MV-4-11 (cell line): ENCODE measurements at places on chromosomes 1 and 21.

DNA sequence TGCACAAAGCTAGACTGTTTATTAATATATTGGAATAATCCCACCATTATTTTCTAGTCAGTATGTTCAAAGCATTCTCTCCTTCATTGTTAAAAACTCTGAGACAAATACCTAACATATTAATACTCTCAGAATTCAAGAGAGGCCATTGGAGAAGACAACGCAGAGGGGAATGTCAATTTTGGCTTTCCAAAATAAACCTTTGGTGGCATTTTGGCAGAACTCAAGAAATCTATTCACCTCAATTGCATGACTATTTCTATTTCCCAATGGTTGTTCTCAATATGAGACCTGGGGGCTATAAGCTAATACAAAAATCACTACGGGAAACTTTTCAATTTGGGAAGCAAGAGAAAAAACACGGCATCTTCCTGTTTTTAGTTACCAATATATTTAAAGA is 58.5 kb downstream of the RUSC1 start:
- DNase-seq, result no peak

GRCh38 chr1:147892216-147892615 is 10.4 kb upstream of the GJA8 start:
- DNase-seq, result peak; percentile 15

DNA sequence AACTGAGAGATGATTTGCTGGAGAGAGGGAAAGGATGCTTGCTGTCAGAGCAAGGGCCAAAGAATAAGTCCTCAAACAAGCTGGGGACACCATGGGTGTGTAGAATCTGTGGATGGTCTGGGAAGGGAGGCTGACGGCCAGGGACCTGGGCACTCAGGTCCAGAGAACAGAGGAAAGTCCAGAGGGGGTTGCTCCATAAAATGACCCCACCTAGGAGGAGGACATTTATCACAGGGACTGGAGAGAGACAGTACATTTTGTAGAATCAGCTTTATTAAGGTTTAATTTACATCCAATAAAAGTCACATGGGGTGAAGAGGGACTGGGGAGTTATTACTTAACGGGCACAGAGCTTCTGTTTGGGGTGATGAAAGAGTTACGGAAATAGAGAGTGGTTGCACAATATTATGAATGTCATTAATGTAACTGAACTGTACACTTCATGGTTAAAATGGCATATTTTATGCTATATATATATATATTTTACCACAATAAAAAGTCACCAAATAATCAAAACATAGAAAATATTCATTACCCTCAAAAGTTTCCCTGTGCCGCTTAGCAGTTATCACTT is 73.0 kb upstream of the ABCD3 start:
- DNase-seq, result peak; percentile 82

DNA sequence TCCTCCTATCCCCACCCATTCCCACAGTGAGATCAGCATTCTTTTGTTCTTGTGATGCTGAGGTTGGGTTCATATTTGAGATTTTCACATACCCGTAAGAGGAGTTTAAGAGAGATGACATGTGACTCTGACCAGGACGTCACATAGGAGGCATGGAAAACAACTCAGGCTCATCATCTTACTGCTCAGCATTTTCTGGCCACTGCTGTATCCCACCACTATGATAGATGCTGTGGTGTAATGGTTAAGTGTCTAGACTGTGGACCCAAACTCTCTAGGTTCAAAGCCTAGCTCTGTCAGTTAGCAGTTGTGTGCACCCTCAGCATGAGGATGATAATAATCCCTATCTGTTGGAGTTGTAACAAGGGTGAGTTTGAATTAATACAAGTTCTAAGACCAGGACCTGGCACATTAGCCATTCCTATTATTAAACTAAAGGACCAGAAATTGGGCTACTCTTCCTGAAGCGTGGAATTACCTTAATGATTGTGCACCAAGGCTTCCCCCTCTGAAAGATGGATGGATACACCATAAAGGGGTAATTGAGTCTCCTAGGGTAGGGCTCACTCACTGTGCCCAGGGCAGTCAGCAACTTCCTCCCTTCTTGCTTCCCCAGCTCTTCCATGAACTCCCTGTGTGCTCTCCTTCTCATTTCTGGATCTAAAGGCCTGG is 40.9 kb downstream of the LGR6 start:
- DNase-seq, result no peak

- DNase-seq, result no peak
These were observed 4.3 kb upstream of the MFAP2 start for GRCh38 chr1:16984717-16985116.

- DNase-seq, result peak; percentile 63
These were observed 141.0 kb upstream of the HP1BP3 start for GRCh38 chr1:20928146-20928545.

DNA sequence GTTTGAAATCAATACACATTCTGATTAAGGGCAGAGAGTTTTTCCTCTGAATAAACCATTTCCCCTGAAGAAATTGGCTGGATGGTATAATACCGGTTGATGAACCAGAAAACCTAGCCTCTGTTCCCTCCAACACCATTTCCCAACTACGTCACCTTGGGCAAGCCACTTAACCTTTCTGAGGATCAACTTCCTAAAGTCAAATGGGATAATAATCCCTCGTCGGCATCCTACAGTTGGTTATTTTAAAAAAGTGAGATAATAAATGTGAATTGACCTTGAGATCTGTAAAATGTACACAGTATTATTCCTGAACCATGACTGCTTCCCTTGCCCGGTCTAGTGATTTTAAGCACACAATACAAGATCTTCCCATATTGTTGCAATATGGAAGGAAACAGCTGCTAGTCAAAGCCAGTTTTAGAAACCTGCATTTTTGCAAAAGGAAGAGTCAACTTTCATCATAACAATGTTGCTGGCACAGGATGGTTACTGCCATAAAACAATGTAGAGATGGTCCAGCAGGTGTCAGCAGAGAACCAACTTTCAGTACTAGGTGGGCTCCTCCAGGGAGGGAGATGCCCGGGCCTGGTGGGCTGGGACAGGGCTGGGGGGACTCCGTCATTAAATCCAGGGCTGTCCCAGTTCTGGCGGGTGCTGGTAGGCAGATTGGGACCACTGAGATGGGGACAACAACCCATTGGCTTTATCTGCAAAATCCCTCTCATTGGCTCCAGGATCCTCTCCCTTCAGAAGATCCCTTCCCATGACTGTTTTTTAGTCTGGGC is 5.2 kb upstream of the HLX start:
- DNase-seq, result peak; percentile 54

- peak; percentile 80 for DNase-seq
These were observed 1.9 kb upstream of the PIGV start for GRCh38 chr1:26785611-26786436.

DNA sequence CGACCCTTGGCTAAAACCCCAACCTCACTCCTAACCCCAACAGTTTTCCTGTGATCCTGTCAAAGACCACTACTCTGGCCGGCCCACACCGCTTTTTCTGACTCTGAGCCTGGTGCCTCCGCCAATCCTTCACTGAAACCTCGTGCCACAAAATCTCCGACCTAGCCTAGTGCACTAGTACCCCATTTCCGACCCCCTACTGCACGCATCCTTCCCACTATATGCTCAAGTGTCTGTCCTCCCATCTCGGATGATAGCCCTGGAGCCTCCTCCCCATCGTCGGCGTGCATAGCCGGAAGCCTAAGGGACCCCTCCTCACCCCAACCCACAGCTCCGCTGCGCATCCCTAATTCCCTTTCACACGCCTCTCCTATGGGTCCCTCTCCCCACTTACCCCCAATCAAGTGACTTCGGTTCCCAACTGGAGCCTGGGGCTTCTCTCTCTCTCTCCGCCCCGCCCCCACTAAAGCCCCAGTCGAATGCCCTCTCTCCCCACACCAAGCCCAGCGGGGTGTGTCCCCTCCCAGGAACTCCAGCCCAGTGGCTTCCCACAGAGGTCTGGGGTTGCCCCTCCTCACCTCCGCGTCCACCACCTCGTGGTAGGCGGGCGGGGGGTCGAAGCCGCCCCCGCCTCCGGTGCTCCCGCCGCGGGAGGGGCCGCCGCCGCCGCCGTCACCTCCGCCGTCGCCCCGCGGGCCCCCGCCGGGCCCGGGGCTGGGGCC is 791 bp downstream of the USP24 start:
- no peak for DNase-seq

DNA sequence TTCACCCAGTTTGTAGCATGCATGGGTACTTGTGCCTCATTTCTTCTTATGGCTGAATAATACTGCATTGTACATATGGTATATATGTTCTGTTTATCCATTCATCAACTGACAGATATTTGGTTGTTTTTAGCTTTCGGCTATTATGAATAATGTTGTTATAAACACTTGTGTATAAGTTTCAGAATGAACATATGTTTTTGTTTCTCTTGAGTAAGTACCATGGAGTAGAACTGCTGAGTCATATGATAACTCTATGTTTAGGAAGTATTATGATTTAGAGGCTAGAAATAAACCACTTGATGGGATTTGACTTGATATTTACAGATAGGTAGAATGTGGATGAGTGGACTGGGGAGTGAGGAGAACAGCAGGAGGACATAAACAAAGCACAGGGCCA is 48.6 kb downstream of the WNT2B start:
- no peak for DNase-seq

DNA sequence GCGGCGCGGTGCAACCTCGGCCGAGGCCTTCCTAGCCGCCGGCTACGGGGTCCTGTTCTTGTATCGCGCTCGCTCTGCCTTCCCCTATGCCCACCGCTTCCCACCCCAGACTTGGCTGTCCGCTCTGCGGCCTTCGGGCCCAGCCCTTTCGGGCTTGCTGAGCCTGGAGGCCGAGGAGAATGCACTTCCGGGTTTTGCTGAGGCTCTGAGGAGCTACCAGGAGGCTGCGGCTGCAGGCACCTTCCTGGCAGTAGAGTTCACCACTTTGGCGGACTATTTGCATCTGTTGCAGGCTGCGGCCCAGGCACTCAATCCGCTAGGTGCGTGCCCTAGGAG is 379 bp downstream of the PPCS start:
- DNase-seq, result peak; percentile 56

DNA sequence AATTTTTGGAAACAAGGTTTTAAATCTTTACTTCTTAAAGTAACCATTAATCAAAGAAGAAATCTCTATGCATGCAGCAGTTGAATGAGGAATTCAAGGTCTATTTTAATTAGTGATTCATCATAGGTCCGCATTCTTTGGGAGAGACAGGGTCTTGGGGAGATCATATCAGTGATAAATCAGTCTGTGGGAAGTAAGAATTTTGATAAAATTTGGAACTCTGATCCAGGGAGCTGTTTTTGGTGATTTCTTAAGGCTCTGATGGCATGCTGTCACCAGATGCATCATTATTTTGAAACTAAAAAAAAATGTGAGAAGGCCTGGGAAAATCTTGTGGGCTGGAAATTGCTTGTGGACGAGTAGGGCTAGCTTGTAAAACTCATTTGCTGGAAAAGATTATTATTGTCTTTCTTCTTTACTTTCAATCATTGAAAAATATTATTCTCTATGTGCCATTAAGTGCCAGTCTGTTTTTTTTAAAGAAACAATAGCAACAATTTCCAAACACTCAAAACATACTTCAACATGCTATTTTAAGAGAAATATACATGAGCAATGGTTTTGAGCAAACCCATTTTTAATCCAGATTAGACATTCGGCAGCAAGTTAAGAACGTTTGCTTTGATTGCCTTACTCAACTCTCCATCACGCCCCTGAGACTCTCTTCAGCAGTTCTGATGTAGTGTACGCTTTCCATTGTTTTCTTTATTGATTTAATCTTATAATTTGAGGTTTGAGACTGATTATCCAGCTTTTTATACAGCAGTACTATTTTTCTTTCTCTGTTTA is 62.6 kb downstream of the ZBTB18 start:
- DNase-seq, result no peak

DNA sequence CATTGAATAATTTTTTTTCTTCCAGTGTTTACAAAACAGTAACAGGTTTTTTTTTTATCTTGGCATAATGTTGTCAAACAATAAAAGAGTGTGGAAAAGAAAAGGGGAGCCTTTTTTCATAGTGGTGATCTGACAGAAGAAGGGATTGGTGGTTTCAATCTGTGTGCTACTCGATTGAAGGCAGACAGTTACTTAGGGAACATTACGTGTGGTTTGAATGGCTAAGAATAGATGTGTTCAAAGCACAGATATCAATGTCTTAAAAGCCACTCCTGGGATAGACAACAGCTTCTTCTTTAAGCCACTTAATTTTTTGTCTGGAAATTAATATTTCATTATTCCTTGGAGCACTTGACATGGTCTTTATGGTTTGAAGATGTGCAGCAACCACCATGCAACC is 558.6 kb upstream of the ADGRL2 start:
- no peak for DNase-seq

GRCh38 chr1:79568411-79568810 is 561.9 kb upstream of the ADGRL4 start:
- no peak for DNase-seq

DNA sequence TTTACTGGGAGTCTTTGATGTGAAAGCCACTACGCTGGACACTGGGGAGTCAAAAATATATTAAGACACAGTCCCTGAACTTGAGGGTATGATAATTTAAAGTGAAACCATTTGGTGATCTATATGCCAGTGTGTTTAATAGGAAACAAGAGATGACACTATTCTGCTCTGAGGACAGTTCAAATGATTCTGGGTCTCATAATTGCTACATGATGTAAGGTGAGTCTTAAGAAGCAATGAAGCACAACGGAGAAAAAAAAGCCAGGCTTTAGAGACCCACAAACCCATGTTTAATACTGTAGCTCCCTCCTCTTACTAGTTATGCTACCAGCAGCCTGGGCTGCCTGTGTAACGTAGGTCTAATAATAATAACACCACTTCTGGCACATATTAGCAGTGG is 14.2 kb upstream of the LRRC8D start:
- DNase-seq, result no peak

- no peak for DNase-seq
These were observed 61.2 kb downstream of the MPZL1 start for GRCh38 chr1:167782946-167783345.

- DNase-seq, result no peak
These were observed 159.7 kb downstream of the PTGER3 start for GRCh38 chr1:70887936-70888335.
